Stimulated activated CD8-positive, alpha-beta memory T cell treated with anti-CD3 and anti-CD28 coated beads, Interleukin-4, amount 100 ng/mL, for 1 hour (primary cell): ENCODE measurements at places on chromosomes 11 and 22.
A peak's percentile ranks its signal among the peaks of the same experiment; 100 is the strongest.

DNA sequence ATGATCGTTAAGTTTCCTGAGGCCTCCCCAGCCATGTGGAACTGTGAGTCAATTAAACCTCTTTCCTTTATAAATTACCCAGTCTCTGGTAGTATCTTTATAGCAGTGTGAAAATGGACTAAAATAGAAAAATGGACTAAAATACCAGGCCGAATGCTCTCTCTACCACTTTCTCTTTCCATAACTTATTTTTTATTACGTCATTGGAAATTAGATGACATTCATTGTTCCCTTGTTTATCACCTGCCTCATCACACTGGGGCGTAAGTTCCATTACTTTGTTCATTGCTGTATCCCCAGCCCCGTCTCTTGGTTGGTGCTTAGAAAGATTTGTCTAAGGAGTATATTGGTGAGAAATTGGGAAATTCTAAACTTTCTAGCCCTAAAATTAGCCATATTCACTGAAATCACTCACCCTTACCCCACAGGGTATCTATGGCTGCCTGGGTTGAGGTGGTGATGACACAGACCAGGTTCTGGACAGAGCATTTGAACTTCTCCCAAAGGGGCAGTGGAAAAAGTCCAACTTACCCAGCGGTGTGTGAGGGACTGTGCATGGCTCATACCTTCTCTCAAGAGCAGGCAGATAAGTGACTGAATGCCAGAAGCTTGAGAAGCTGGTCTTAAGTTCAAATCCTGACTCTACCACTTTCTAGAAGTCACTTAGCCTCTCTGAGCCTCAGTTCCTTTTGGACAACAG, 50.9 kb upstream of the TP53I11 start:
- no peak for DNase-seq

GRCh38 chr11:46039990-46040389, 81.3 kb downstream of the PHF21A start:
- DNase-seq = no peak

- no peak for DNase-seq
These were observed 3.1 kb downstream of the ENDOD1 start for GRCh38 chr11:95092549-95093324.

GRCh38 chr11:126989942-126990715, 10.4 kb downstream of the KIRREL3 start:
- peak; percentile 13 for DNase-seq

DNA sequence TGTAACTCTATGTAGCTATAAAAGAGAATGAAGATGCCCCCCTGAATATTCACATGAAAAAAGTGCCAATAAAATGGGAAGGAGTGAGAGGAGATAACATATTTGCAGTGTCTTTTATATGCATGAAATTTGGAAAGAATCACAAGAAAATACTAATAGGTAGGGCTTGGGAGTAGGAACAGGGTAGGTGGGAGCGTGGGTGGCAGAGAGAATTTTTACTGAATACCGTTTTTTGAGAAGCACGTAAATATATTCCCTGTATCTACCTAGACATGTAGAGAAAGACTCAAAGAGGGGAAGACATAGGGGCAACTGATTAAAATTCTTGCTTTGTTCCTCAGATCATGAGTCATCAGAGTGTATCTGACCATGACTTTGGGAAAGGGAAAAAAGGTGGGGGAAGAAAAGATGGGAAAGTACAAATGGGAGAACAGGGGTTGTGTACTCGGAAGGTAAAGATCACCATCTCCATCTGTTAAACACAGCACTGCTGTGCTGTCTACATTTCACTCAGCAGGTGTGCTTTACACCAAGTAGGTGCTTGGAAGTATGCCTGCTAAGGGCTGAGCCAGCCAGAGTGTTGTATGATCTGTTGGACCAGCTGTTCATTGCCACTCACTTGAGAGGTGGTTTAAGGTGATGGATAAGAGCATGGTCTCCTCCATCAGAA, 16.0 kb downstream of the PRR5L start:
- DNase-seq = no peak
